Fibroblast of skin of left biceps (primary cell): ENCODE measurements at places on chromosomes 13 and 19.

DNA sequence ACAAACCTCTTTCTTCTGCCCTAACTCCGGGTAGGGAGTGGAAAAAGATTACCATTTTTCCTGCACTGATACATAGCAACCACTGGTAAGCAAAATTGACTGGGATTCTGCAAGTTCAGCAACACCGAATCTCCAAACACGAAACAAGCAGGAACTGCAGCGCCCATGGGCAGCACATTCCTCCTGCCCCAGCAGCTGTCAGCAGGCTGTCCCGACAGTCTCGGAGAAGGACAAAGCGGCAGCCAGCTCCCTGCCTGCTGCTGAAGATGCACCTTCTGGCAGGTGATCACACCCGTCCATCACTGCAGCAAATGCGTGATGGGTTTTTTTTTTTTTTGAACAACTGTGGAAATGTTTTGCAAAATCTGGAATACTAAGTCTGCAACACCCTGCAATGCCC, 6.7 kb downstream of the TMTC4 start:
- no peak for DNase-seq

- DNase-seq, result no peak
These were observed 2.0 kb upstream of the IL17D start for GRCh38 chr13:20701461-20701860.

DNA sequence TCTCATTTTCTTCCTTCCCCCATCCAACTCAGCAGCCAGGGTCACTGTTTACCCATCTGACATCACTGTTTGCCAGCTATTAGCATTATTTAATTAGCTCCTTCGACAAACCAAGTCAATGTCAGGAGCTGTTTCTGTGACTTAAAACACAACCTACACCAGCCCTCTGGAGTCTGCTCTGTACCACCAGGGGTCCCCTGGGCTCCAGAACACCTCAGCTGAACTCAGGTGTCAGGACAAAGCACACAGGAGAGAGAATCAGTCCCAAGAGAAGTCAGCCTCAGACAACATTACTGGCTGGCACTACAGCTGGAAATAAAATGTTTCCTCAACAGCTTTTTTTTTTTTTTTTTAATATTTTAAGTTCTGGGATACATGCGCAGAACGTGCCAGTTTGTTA, 45.1 kb downstream of the DCLK1 start:
- DNase-seq, result no peak

- no peak for DNase-seq
These were observed 695 bp downstream of the ICAM1 start for GRCh38 chr19:10271543-10272086.

DNA sequence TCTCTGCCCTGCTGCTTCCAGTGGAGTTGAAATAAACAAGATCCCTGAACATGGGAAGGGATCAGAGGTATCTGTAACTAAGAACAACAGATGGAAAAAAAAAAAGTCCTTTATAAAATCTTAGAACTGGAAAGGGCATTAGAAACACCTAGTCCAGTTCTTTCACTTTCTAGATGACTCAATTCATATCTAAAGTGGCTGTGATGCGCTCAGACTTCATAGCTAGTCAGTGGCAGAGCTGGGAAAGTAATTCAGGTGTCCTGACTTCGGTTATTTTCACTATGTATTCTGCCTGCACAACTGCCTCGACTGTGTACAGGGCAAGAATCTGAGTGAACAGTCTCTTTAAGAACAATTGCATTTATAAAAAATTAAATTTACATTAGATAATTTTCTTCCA, 151.8 kb upstream of the TMTC4 start:
- DNase-seq, result no peak

DNA sequence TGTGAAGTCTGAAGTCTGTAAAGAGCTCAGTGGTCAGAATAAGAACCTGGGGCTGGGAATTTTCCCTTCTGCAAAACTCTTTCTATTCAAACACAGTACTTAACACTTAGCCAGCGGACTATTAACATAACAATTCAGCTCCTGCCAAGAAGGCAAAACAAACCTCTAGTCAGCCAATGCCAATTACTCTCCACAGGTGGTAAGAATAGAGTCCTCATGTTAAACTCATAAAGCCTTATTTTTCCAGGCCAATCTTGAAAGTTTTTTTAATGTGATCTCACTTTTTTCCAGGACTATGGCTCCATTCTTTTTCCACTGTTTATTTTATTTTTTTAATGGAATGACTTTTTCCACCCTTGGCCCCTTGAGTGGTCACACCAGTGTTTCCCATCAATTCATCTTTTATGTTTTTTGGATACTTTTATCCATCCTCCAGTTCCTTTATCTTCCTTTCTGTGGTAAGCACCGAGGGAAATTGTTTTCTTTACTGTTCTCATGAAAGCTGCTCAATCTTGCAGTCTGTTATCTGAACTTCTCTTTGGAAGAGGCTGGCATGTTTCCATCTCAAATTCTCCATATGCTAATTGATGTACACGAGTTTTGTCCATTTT, 217.3 kb downstream of the LHFPL6 start:
- no peak for DNase-seq
